ENCODE measurements at places on chromosomes 5 and 9. TPM values are rescaled to one million over a fixed set of nuclear protein-coding genes. Genes with fewer than 3 reads are reported as not detected.

The DUSP1 gene
- 6.7 TPM for total RNA-seq

The RBM27 gene
- total RNA-seq: 25.6 TPM

The SLC4A9 gene
- 0.73 TPM for total RNA-seq

The GRM6 gene
- not detected for total RNA-seq

The ERBIN gene
- total RNA-seq: 52.3 TPM

The FBP1 gene
- total RNA-seq: 0.47 TPM

The ORM2 gene
- not detected for total RNA-seq

The OTULINL gene
- 9.4 TPM for total RNA-seq

The SPATA6L gene
- 0.21 TPM for total RNA-seq

The NR5A1 gene
- total RNA-seq: not detected

The FRMPD1 gene
- not detected for total RNA-seq

The PCDHGA12 gene
- 0.09 TPM for total RNA-seq

The IRX4 gene
- total RNA-seq: not detected

The ATP10B gene
- not detected for total RNA-seq

Measured in activated CD4-positive, alpha-beta T cell treated with anti-CD3 and anti-CD28 coated beads for 36 hours (primary cell).